ENCODE measurements at places on chromosomes 2 and 18. TPM values are rescaled to one million over a fixed set of nuclear protein-coding genes. Genes with fewer than 3 reads are reported as not detected.

- no peak for ATAC-seq
These were observed 121.0 kb downstream of the ANKRD44 start for GRCh38 chr2:197189426-197190099.

HNMT gene
- total RNA-seq = 18.5 TPM

MATN3 gene
- total RNA-seq = 0.33 TPM

- ATAC-seq = no peak
These were observed 89.6 kb downstream of the ACTR3 start for GRCh38 chr2:113979191-113980128.

DNA sequence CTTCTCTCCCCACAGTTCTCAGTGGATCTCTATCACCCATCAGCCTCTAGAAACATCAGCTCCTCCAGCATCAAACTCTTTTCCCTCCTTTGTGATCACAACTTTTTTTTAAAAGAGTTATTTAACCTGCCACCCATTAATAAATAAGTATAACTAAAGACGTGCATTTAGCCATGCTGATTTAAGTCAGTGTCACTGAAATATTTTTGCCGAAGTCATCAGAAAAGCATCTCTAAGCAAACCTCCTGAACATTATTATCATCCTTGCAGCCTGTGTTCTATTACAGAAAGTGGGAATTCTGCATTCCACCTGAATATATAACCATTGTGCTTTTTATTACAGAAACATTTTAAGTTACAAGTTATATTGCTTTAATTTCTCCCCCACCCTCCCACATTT is 106.2 kb upstream of the ARHGAP28 start:
- ATAC-seq = no peak

DNA sequence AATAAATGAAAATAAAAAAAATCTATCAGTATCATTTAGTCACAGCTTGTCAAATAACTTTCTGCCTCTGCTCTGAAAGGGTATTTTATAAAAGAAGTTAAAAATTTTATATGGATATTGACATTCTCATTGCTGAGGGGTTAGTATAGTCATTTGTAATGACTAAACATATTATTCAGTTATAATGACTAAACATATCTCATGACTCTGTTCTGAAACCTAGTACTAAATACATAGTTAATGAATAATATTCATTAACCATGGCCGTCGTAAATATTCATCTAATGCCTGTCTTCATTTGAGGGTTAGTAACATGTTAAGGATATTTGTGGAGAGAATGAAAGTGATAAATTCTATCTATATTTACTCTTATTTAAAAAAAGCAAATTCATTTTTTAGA is 69.1 kb upstream of the MAP4K3 start:
- no peak for ATAC-seq

- ATAC-seq = no peak
These were observed at the start of gene SLC9A4 for GRCh38 chr2:102473020-102473419. TSS of gene SLC9A4 (plus strand) at chr2:102473226. CDS start at chr2:102473760, 534 bp downstream.

AQP4 gene
- total RNA-seq = 0.05 TPM

- ATAC-seq = no peak
These were observed 3.0 kb downstream of the CD8A start for GRCh38 chr2:86787736-86788135.

DNA sequence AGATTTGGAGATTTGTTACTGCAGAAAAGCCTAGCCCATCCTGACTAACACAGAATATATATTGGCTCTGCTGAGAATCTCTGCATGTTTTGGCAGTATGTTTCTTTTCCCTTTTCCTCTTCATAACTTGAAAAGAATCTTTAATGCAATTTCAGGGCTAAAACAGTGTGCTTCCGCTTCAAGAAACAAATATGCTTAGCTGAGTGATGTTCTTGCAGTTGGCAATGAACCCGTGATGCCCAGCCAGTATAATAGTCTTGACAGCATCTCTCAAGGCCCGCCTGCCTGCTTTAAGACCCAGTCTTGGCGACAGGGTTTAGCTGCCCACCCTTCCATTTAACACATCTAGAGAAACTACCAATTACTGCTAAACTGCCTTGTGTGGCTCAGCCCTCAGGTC is 184.5 kb downstream of the INO80D start:
- ATAC-seq = no peak

DNA sequence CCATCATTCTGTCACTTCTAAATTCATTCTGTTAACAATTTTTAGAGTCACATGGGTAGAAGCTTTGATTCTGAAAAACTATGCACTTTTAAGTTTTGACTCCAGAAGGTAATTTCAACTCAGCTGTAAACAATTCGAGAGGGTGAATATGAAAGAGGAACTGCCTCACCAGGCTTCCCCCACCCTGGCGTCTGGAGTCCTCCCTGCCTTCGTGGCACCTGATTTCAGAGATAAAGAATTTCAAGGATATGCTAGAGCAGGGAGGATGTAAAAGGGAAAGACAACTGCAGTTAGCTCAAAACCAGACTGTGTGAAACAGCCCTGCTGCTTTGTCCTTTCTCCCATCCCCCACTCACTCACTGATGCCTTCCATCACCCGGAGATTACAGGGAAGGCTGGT is 40.7 kb downstream of the ONECUT2 start:
- no peak for ATAC-seq

COL3A1 gene
- 0.05 TPM for total RNA-seq

DNA sequence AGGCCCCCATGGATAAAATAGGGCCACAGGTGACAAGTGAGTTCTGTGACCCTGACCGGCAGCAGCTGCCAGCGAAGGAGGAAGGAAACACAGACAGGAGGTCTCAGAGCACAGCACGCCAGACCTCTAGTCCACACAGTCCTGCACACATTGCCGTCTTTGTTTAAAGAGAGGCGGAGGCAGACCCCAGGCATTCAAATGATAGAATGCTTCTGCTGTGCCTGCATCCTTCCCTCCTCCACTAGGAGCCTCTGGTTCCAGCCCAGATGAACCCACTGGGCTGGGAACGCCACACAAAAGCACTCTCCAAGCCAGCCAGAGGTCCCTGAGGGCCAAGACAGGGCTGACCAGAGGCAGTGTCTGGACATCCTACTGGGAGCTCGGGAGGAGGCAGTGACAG is 118.7 kb downstream of the KLHL29 start:
- ATAC-seq = peak; percentile 28

DNA sequence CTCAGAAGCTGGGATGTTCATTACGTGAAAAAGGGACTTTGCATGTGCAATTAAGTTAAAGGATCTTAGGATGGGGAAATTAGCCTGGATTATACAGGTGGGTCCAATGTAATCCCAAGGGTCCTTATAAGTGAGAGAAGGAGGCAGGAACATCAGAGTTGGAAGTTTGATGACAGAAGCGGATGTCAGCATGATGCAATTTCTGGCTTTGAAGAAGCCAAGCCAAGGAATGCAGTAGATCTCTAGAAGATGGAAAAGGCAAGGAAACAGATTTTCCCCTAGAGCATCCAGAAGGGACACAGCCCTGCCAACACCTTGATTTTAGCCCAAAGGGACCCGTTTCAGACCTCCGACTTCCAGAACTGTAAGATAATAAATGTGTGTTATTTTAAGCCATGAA is 136.4 kb downstream of the LNPK start:
- no peak for ATAC-seq

- no peak for ATAC-seq
These were observed 67.3 kb downstream of the TMEM237 start for GRCh38 chr2:201575971-201576370.

GRCh38 chr2:237643582-237644380 is 16.4 kb downstream of the LRRFIP1 start:
- ATAC-seq = no peak

DNA sequence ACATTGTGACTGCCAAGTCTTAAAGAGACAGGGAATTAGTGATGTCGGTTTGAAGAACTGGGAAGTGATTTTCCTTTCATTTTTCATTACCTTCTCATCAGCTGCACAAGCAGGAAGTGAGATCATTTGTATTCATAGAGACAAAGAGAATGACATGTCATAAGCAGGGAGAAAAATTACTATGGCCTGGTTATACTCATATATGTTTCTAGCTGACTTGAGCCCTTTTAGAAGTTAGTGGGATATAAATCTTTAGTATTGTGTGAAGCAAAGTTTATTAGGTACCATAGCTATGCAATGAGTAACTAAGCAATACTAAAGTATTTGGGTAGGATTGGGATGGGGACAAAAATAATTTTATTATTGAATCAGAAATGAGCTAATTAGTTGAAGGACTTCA is 284.1 kb downstream of the PID1 start:
- ATAC-seq = no peak

FAHD2A gene
- 14.0 TPM for total RNA-seq

DNA sequence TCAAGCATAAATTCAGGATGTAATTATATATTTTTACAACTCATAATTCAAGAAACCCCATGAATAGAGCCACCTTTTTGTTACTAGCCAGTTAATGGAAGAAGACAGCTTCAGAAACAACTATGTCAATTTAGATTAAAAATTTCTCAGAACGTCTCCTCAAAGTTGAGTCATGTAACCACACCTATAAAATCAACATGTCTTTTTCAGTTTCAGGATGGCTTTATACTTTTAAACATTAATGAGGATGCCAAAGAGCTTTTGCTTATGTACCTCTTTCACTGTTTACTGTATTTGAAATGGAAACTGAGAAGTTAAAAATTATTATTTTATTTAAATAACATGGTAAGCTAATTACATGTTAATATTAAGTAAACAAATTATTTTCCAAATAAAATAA is 280.1 kb downstream of the PTH2R start:
- no peak for ATAC-seq

CRIM1 gene
- 40.8 TPM for total RNA-seq

- ATAC-seq = no peak
These were observed 70.5 kb upstream of the TFCP2L1 start for GRCh38 chr2:121355488-121355887.

- ATAC-seq = no peak
These were observed 4.6 kb downstream of the DSC2 start for GRCh38 chr18:31097666-31098065.

TUBA3E gene
- total RNA-seq = not detected

DNA sequence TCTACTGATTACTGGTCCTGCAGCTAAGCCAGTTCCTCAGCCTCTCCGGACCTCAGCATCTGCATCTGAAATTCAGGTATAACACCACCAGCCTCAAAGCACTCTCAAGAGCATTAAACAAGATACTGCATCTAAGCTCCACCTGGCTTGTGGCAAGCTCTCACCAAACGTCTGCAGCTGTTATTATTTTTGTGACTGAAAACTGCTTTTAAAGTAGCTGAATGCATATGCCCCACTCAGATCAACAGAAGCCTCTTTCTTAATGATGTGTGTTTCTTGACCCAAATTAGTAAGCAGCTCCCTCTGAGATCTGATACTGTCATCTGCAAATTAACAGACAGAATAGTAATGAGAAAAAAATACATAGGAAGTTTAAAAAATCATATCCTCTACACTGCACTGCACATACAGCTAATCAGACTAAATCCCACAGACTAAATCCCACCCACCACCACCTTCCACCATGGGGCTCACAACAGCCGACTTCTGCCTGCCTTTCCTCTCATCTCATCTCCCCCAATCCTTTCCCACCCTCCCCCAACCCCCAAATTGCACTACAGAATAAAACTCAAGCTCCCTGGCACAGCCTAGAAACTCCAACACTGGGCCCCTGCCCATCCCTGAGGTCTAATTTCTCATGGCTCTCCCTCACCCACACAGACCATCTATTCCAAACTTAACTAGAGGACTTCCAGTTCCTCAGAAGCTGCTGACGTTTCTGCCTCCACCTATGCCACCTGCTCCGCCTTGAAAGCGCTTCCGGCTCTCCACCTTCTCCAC is 52.9 kb downstream of the TMEM163 start:
- ATAC-seq = no peak

- peak; percentile 45 for ATAC-seq
These were observed 95.7 kb downstream of the NEDD4L start for GRCh38 chr18:58139459-58140386.

DNA sequence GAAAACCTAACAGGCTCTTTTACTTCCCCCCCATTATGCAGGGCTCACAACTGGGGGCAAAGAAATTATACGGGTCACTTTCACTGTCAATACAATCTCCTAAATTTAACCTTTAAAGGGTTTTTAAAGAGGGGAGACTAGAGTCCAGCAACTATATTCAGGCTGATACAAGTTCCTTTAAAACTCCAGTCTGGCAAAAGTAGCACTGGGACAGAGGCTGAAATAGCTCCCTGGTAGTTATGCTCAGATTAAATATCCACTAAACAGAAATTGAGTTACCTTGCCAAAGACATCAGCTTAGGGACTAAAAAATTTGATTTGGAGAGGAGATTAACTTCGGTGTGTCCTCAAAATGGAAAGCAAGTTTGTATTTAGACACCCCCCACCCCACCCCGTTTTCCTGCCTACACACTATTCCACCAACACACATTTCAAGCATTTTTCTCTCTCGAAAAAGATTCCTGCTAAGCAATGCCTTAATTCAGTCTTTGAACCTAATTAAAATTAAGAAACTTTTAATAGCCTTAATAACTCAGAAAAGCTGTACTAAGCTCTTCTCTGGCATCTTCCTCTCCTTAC is 127.2 kb downstream of the OSBPL1A start:
- ATAC-seq = no peak

GRCh38 chr2:10073706-10074105 is 6.5 kb downstream of the CYS1 start:
- ATAC-seq = no peak

DNA sequence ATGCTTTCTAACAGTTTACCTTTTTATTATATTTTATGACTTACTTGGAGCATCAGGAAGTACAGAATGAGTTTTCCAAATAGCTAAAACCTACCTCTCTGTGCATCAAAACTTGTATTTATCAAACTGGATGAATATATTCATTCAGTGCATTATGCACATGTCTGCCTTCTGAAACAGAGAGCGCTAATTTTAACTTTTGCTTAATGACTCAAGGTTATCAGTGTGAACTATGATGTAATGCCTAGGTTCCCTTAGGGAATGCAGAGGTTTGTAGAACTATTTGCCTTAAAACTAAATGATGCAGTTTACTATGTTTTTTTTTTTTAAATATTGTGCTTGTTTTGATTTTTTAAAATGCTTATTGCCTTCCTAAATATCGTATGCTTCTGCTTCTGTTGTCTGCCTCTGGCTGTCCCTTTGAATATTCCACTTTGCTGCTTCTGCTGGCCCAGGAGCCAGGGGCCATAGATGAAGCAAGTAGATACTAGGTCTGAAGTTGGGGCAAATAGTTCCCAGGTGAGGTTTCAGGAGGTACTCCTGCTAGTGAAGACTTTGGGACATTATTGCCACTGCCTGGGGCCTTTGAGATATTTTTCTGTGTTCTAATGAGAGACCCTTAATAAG is 16.5 kb downstream of the TMEM178A start:
- peak; percentile 78 for ATAC-seq

STON1 gene
- total RNA-seq = 7.8 TPM

GRB14 gene
- total RNA-seq = 2.2 TPM

ZNF521 gene
- total RNA-seq = 36.2 TPM

SLC40A1 gene
- total RNA-seq = 4.1 TPM

OTX1 gene
- 0.42 TPM for total RNA-seq

GRCh38 chr2:223121283-223121682 is 69.3 kb downstream of the KCNE4 start:
- no peak for ATAC-seq

DNA sequence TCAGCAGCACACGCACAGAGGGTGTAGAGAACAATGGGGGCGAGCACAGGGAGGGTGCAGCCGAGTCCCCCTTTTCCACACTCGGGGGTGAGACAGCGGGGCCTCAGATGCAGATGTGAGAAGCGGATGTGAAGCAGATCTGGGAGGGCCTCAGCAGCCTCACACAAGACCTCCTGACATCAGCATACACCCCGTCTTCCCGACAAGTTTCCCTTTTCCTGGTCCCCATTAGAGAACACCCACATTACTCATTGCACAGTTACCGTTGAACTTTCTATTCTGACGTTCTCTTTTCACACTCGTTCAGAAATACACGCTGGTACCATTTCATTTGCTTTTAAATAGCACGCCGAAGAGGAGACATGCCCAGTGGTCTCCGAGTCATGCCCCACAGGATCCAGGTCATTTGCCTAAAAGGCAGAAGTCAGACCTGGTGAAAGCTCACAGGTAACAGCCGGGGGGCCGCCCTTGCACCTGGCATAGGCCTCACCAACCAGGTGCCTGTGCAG is 129.5 kb upstream of the ID2 start:
- peak; percentile 45 for ATAC-seq

All from motor neuron (in vitro differentiated cells).